Stimulated activated CD4-positive, alpha-beta T cell treated with anti-CD3 and anti-CD28 coated beads, Interleukin-15, amount 100 ng/mL, for 1 hour (primary cell): ENCODE measurements at places on chromosomes 12 and 14.

- DNase-seq, result no peak
Observed at GRCh38 chr12:101604132-101604531, 9.4 kb downstream of the MYBPC1 start.

- no peak for DNase-seq
Observed at GRCh38 chr14:94025720-94026119, 420 bp upstream of the OTUB2 start.

DNA sequence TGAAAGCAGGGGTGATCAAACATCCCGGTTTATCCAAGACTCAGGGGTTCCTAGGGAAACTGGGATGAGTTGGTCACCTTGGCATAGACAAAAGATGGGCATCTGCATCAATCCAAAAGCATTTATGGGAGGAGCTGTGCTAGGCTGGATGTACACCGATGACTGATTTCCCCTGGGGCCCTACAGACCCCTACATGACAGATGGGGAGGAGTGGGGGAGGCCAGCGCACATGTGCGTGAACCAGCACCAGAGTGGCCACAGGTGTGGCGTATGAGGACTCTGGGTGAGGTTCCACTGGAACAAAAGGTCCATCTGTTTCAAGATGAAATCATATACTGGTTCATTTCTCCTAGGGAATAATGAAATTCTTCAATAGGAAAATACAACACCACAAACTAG is 210.4 kb downstream of the ITPR2 start:
- no peak for DNase-seq

DNA sequence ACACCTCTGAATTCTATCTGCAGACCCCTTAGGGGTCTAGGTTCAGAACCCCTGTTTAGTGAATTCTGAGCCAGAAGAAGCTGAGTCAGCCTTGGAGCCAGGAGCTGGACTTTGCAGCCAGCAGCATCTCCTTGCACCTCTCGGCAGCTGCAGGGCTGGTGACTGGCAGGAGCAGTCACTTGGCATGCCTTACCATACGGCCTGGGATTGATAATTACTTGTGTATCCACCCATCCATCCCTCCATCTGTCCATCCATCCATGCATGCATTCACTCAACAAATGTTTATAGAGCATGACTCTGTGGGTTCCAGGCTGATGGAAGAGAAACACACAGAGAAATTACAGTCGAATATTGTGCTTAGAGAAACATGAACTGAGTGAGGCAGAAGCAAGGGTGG is 67.5 kb upstream of the PRIMA1 start:
- no peak for DNase-seq

GRCh38 chr12:4308334-4308950 is 12.6 kb upstream of the TIGAR start:
- DNase-seq, result no peak

DNA sequence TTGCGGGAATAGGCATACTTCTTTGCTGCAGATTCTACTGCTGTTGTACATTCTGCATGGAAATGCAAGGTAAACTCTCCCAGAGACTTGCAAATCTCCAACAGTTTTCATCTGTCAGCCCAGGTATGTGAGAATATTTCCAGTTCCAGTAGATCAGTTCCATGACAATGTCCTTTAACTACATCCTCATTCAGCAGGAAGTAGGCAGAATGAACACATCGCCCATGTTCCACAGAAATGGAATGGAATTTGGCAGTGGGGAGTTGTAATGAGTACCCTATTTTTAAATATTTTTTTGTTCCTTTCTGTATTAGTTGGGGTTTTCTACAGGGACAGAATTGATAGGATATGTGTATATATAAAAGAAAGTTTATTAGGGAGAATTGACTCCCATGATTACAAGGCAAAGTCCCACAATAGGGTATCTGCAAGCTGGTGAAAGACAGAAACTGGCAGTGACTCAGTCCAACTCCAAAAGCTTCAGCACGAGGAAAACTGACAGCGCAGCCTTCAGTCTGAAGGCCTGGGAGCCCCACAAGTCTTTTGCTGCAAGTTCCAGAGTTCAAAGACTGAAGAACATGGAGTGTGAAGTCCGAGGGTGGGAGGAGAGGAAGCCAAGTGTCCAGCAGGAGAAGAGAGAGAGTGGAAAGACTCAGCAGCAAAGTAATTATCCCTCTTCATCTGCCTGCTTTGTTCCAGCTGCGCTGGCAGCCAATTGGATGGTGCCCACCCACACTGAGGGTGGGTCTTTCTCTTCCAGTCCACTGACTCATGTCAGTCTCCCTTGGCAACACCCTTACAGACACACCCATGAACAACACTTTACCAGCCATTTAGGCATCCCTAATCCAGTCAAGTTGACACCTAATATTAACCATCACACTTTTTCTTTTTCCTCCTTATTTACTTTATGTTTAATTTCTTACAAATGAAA is 110.4 kb upstream of the SCAF11 start:
- DNase-seq, result no peak

DNA sequence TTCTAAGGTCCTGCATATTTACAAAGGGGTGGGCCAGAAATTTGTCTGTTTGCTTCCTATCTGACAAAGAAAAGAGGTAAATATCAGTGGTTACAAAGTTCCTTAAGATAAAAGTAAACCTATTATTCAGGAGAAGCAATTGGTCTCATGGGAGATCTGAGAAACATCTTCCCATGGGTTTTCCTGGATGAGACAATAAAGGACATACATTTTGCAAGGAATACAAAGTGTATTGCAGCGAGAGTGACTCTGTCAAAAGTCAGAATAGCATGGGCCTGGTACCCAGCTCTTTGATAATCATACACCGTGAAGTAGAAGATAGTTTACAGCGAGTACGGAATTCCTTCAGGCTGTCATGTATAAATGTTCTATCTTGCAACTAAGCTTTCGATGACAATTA is 14.2 kb downstream of the LRRK2 start:
- DNase-seq, result no peak

DNA sequence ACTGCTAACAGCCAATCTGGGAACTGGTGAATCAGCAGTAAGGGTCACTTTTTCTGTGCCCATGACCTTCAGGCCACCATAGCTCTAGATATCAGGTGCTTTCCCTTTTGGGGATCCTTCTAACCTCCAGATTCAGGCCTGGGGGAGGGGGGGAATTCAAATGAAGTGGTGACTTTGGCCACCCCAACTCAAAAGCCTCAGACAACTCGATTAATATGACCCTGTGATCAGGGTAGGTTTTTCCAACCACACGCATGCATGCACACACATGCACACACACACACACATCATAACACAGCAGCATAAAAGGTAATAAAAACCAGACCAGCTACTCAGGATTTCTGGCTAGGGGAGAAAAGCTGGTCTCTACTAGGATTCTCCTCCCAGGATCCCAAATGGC is 5.3 kb downstream of the TBX3 start:
- no peak for DNase-seq

DNA sequence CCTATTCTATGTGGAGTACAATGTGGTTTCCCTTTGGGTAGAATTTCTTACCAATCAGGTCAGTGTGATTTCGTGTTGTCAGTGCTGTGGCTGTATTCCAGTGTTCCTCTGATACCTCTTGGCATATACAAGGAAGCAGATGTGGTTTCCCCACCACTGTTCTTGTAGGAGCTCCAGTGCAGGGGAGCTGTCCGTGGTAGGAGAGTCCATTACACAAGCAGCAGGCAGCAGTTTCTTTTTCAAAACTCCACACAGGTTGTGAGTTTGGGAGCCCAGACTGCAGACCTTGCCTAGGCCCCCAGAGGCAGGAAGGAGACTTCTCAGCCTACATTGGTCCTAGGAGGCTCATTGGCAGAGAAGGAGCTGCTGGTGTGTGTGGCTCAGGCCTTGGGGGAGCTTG is 452.8 kb downstream of the AACS start:
- no peak for DNase-seq

DNA sequence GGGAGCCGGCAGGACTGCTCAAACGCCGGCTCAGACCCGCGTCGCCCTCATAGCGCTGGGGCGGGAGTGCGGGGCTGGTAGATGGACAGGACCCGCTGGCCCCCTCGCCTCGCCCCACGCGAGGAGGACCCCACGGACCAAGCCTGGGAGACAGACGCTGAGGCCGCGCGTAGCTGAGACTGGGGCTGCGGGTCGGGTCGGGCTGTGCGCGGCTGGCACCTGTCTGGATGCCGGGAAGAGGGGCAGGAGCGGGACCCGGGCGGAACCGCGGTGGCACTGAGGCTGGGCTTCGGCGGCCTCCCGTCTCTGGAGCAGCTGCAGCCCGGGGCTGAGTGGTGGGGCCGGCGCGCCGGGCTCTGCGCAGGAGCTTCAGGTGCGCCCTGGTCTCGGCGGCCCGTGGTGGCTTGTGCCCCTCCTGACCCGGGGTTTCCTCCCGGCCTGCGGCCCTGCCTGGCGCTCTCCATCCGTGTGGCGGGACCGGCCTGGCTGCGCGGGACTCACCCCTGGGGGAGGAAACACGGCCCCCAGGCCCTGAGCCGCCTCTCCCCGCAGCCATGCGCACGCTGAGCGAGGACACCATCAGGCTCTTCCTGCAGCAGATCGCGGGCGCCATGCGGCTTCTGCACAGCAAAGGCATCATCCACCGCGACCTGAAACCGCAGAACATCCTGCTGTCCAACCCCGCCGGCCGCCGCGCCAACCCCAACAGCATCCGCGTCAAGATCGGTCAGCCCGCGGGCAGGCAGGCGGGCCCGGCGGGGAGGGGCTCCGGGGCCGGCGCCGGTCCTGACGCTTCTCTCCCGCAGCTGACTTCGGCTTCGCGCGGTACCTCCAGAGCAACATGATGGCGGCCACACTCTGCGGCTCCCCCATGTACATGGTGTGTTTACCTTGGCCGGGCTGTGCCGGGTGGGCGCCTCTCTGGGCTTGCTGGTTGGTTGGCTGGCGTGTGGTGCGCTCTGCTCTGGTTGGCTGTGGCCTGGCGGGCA is 14.0 kb downstream of the ULK1 start:
- no peak for DNase-seq

DNA sequence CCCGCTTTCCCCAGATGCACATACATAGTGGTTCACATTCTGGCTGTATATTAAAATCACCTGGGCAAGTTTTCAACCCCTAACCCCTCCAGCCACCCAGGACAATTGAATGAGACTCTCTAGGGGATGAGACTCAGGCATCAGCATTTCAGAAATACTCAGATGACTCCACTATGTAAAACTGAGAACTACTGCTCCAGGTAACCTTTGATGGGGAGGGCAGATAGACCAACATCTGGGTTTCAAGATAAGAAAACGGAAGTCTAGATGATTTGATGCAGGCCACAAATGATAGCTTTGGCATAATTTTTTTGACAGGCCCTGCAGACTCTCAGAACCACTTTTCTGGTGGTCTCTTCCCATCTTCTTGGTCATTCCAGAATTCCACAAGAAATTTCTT is 341.1 kb downstream of the EMP1 start:
- DNase-seq, result no peak

DNA sequence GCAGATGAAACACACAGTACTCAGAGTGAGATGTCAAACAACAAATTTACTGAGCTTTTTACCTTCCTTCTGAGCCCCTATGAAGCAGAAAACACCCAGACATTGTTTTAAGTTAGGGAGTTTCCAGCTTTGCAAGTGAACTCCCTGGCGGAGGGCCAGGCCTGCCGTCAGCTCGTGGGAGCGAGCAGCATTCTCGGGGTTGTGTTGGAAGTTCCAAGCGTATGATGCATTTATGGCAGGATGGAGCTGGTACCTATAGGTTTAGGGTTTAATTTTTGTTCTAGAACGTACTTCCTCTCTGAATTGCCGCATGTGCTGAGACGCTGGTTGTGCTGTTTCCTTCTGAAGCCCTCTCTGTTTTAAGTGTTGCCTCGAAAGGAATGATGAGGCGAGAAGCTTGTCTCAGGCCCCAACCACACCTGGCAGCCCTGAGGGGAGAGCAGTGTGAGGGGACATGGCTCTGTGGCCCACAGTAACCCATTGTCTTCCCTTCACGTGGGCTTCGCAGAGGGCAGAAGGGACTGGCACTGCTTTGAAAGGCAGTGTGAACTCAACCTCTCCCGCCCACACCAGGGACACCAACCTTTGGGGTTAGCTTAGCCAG is 76.6 kb downstream of the SSPN start:
- DNase-seq, result peak; percentile 8

DNA sequence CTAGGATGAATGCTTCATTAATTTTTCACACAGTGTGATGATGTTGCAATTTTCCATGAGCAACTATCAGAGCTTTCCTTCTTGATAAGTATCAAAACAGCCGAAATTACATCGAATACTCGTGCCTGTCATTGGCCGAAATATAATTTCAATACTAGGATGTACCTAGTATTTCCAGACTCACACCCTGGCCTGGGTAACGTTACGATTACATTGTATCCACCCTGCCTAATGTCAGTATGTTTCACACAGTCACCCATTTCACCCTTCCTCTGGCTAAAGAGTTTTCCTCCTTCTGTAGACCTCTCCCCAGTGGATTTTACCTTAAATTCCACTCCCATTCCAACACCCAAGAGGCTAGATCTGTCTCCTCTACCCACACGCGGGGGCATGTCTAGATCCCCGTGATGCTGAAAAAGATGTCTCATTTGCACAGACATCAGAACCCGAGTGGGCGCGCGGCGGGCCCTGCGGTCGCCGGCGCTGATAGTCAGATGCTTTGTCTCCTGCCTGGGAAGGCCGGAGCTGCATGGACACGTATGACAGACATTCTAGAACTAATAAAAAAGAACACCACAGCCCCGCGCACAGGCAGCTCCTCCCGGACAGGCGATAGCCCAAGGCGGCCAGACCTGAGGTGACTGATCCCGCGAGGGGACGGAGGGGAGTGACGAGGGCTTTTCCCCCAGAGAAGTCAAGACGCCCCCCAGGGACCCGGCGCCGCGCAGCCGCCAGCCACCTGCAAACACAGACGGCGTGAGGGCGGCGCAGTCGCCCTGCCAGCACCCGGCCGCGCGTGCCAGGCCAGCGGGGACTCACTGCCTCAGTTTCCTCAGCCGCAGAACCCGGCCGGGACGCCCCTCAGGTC is 723 bp downstream of the KIF21A start:
- DNase-seq, result peak; percentile 8

DNA sequence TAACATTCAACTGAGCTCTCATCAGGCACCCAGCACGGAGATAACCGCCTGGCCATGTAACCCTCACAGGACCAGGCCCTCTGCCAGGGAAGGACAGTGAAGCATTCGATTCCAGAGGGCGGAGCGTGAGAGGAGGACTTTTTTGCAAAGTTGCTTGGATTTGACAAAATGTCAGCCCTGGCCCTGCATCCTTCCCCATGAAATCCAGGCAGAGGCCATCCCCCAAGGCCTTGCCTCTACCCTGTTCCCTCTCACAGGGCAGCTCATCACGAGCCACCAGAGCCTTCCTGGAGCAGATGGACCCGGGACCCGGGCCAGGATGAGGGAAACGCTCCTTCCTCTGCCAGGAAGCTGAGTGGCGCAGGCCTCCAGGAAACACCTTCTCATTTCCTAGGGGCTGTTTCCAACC is 17.0 kb downstream of the CAMKK2 start:
- DNase-seq, result no peak

GRCh38 chr12:13428538-13429265 is 232.2 kb downstream of the EMP1 start:
- no peak for DNase-seq

- DNase-seq, result no peak
Observed at GRCh38 chr14:94568186-94568585, 6.9 kb downstream of the SERPINA4 start.
